ENCODE measurements at places on chromosomes 11 and 22.

DNA sequence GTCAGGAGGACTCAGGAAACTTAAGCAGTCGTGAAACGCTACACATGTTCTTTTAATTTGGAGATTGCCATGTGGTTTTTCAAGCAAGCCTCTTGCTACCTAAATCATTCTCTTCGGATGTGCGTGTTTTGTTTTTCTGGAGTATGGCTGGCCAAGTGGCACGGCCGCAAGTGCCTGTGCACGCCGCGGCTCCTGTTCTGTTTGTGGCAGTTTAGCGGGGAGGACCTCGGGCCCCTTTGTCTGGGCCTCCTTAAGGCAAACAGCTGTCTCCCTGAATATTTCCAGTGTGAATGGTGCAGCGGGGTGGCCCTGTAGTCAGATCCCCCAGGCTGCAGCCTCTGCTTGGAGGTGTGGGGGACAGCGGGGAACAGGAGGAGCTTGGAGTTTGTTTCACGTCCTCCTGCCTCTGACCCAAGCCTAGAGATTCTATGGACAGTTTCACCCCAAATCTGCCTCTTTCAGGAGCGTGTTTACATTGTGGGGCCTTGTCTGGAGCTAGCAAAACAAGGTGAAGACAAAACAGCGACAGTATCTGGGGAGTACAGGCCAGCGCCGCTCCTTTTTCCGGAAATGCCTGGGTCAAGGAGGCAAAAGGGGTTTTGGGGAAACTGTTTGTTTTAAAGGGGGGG is 1.3 kb downstream of the LRP5 start:
- no peak for DNase-seq

- DNase-seq = no peak
These were observed 25.2 kb downstream of the PLAAT3 start for GRCh38 chr11:63589000-63589399.

GRCh38 chr11:122755941-122756340 is 82.4 kb upstream of the CRTAM start:
- no peak for DNase-seq

DNA sequence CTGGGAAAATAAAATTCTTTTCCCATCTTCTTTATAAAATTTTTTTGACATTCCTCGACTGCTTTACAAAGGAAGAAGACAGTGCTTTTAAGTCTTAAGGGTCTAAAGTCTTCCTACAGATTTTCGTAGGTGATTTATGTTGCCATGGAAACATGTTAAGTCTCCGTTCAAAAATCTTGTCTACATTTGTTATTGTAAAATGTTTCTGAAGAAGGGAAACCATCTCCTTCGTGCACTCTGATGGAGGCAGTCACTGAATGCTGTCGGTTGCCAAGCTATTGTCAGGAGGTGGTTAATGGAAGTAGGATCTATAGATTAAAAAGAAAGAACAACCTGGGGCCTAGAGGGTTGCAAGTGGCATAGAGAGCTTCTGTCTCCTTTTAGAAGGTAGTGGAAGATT is 52.6 kb downstream of the MAP6 start:
- DNase-seq = no peak

DNA sequence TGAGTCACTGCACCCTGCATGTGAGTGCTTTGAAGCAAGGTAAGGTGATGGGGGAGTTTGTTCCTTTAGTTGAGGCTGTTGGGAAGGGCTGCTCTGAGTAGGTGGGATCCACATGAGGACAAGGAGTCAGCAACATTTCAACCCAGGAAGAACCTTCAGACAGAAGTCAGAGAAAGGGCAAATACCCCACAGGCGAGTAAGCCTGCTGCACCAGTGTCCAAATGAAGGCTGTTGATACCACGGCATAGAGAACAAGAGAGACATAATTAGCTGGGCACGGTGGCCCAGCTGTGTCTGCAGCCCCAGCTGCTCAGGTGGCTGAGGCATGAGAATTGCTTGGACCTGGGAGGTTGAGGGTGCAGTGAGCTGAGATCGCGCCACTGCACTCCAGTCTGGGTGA is 54.3 kb upstream of the CLMP start:
- no peak for DNase-seq

DNA sequence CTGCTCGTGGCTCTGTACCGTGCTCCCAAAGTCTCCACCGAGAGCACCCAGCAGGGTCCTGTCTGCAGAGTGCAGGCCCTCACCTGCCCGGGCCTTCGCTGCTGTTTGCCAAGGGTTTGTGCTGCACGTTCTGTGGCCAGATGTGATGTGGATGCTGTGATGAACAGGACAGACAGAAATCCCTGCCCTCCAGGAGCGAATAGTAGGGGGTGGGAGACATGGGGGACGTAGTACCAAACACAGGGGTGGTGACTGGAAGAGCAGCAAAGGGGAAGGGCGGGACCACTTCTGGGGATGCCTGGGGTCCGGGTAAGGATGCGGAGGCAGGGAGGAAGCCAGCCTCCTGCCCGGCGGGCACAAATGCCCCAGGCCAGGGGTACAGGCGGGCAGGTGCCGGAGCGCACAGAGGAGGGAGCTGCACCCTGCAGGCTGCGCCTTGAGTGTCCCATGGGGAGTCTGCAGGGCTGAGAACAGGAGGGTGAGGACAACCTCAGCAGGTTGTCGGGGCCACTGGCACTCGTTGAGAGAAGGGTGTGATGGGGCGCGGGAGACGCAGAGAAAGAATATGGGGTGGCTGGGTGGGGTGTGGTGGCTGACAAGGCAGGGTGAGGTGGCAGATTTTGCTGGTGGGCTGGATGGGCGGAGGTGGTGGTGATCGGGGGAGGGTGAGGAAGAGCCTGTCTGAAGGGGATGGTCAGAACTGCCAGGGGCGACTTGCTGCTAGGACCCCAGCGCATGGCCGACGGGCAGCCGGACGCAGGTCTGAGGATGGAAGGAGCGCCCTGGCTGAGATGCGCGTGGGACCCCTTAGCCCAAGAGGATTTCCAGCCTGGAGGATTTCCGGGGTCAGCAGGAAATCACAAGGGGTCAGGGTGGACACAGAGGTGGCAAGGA is 16.3 kb upstream of the CTSD start:
- no peak for DNase-seq

DNA sequence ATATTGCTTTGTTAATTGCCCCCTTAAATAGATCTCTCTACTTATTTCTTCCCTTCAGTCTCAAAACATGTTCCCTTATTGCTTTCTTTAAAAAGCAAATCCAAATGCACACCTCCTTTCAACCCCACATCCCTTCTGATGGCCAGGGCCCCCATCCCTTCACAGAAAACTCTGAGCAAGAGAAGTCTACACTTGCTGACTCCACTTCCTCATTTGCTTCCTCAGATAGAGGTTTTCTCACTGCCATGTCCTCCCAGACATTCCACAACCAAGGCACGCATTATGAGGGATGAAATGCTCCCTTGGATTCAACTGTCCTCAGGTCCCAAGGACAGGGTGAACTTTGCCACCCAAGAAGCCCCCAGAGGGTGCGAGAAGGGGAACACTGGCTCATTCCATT is 43.1 kb downstream of the CSNK2A3 start:
- no peak for DNase-seq

- DNase-seq = no peak
These were observed 18.4 kb upstream of the CHRM4 start for GRCh38 chr11:46410021-46410420.

- DNase-seq = no peak
These were observed 48.6 kb downstream of the NXPE1 start for GRCh38 chr11:114511079-114511478.
